Omental fat pad (tissue), 4 donors: ENCODE measurements at places on chromosomes 3 and 15. TPM values are rescaled to one million over a fixed set of nuclear protein-coding genes. Genes with fewer than 3 reads are reported as not detected.

Gene BFSP2
- not detected for total RNA-seq

DNA sequence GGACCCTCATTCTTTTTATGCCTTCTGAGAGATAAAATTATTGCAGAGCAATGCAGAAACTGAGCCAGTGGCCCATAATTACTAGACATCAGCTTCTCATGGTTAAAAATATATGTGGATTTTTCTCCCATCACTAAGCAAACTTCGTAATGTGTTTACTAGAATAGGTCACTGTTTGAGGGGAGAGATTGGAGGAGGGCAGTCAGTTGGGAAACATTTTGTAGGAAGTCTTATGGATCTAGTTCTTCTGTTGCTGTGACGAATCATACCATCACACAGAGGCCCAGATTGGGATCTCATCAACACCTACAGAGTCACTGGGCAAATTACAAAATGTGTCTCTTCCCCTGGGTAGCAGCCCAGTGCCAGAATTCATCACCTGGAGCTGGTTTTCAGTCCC lies 81.4 kb downstream of the PDE8A start:
- DNase-seq: no peak

- DNase-seq: no peak
These were observed 91.3 kb upstream of the CTDSPL start for GRCh38 chr3:37770336-37770735.

- no peak for DNase-seq
These were observed 18.1 kb downstream of the CYP11A1 start for GRCh38 chr15:74349241-74349778.
